ENCODE measurements at places on chromosomes 5 and 9.

DNA sequence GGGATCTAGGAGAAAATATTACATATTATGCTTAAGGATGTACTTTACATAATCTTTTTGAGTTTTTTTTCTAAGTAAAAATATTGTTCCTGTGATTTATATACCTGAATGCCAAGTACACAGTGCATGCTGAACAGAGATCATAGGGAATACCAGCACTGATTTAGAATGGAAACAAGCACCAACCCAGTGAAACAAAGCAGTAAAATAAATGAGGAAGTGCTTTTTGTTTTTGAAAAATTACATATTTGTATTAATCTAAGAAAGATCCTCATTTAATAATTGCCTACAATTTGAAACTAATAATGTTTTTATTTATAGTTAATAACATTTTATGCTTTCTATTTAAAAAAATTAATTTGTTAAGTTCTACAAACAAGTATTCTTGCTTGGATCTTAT, 18.0 kb downstream of the GARNL3 start:
- DNase-seq, result no peak

- no peak for DNase-seq
These were observed 628.8 kb upstream of the RGMB start for GRCh38 chr5:98144710-98145109.

DNA sequence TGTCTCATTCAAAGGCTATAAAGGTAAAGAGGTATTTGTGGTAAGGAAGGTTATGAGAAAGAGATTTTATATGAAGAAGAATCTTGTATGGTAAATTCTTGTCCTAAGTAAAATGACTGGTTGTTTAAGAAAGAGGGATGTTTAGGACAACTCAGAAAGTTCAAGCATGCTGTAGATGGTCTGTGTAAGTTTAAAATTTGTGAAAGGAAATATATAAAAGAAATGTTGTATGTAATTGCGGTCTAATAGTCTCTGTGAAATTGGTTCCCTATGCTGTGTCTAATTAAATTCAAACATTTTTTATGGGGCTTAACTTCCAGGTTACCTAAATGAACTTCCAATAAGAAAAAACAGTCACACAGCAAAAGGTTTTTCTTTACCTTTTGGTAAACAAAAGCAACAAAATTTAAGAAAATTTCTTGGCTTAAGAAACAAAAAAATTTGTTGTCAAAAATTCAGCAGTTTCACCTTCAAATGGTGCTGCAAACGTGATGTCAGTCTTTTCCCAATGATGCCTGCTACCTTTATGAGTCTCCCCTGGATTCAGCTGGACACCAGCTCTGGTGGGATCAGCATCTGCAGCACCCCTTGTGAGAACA, 83.0 kb upstream of the FCN1 start:
- peak; percentile 10 for DNase-seq

DNA sequence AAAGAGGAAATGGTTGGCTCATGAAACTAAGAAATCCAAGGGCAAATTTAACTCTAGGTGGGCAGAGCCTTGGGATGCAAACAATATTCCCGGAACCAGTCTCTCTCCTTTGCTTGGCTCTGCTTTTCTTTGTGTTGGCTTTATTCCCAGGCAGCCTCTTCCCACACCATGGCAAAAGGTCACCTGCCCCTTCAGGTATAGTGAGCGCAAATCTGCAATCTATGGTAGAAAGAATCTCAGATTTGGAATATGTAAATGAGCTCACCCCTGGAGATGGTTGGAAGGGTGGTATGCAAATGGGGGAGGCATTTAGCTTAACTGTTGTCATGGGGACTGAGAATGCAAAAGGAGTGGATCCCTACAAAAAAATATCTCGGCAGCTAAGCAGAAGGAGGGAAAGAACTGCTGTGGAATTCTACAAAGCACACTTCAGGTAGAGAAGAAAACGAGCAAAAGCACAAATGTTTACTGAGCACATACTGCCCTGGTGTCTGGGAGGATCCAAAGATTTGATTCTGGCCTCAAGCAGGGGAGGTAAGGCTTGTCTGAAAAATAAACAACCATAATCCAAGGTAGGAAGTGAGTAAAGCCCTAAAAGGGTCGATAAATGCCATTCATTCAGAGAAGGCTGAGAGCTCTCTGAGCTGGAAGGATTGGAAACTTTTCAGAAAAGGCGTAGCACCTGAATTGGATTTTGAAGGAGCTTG, 139.7 kb downstream of the TLE1 start:
- DNase-seq, result no peak

GRCh38 chr5:126970517-126971017, 59.8 kb downstream of the MARCHF3 start:
- no peak for DNase-seq

- peak; percentile 51 for DNase-seq
These were observed 8.8 kb upstream of the IGFBPL1 start for GRCh38 chr9:38432922-38433510.

DNA sequence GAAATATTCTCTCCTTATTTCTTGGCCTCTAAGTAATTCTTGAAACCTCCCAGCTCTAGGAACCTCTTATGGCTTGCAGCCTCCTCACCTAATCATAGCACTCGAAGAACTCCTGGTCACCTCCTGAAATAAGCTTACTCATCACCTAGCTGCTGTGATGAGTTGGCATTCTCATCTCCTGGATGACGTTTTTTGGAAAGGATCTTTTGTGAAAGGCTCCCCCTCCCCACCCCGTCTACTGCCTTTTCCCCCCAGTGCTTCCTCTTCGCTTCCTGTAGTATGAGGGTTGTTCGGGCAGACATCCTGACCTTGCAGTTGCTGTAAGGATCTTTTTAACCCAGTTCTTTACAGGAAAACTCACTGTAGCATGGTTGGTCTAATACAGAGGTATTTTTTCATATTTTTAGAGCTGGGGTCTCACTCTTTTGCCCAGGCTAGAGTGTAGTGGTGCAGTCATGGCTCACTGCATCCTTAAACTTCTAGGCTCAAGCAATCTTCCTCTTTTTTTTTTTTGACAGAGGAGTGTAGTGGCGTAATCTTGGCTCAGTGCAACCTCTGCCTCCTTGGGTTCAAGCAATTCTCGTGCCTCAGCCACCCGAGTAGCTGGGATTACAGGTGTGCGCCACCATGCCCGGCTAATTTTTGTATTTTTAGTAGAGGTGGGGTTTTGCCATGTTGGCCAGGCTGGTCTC, 41.8 kb downstream of the ARHGAP26 start:
- no peak for DNase-seq

DNA sequence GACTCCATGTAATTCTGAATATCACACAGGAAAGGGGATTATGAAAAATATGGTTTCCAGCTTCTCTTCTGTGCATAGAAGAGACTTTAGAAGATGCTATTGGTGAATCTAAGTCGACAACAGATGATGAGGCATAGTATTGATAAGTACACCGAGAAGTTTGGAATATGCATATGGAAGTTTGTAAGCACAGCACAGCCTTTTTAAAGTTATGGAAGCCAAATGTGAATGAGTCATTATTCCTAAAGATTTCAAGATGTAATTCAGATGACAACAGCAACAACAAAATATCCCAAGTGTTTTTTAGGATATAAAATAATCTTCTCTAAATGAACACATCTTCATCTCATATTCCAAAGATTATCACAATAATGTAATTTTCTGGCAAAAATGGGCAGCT, 1723.3 kb downstream of the EFNA5 start:
- no peak for DNase-seq

GRCh38 chr9:110750272-110750671, 81.7 kb downstream of the MUSK start:
- no peak for DNase-seq

DNA sequence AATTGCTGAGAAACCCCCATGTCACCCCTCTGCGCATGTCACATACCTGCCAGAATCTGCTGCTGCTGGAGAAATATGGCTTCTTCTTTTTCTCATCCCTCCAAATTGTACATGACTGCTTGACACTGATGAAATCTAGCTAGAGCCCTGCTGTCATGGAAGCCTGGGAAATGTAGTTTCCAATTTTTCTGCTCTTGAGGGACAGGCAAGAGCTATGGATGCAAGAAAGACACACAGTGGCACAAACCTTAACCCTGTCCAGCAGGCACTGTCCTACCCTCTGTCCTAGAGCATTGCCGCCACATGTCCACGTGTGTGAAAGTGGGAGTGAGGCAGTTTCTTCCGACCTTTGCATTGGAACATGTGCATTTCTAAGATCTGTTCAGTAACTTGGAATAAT, 255.5 kb upstream of the SEMA6A start:
- DNase-seq, result no peak

DNA sequence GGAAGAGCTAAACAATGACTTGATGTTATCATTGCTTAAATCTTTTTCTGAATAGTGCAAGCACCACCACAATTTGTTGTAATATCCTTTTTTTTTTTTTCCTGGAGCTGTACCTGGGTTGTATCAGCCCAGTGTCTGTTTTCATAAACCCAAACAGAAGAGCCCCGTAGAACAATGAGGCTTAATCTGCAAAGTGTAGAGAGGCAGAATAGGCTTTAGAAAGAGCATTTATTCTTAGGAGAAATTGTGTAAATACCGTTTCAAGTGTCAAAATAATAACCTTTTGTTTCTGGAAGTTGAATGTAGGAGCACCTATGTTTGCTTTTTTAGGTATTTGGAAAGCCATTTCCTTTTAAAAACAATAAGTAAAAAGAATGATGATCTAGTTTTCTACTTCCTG, 26.4 kb downstream of the RGS7BP start:
- DNase-seq, result no peak

DNA sequence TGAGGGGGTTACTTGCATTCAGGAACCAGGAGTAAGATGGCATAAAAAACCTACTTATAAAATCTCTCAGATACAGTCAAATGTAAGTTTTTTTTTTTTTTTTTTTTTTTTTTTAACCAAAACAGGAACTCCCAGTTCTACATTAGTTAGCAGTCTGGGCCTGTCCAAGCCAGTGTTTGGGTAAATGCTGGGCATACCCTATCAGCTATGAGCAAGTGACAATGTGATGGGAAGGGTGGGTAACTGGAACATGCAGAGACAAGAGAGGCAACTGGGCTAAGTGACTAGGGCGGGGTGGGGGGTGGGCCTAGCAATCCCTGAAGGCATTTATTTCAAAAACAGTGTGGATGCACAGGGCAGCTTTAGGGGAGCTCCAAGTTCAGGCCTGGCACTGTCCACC, 2.3 kb downstream of the NMRK1 start:
- no peak for DNase-seq

- no peak for DNase-seq
These were observed 228.5 kb downstream of the MARCHF11 start for GRCh38 chr5:15951126-15951525.

GRCh38 chr5:181181650-181182565, 23.1 kb downstream of the TRIM7 start:
- peak; percentile 64 for DNase-seq

- DNase-seq, result peak; percentile 38
These were observed 37.4 kb downstream of the ARHGEF37 start for GRCh38 chr5:149618581-149619248.

DNA sequence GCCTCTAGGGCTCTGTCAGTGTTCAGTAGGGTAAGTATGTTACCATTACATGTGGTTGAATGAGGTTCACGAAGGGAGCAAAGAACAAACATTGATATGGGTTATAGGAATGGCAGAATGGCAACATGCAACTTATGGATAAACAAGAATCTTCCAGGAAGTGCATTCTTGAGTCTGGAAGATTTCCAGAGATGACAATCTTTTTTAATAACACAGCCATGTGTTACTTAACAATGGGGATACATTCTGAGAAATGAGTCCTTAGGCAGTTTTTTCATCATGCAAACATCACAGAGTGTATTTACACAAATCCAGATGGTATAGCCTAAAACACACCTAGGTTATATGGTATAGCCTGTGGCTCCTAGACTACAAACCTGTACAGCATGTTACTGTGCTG, 9.1 kb upstream of the SLC28A3 start:
- DNase-seq, result no peak

GRCh38 chr9:100602342-100602801, 24.5 kb downstream of the CAVIN4 start:
- DNase-seq, result peak; percentile 42

GRCh38 chr5:27216367-27216950, 178.1 kb upstream of the CDH9 start:
- no peak for DNase-seq

DNA sequence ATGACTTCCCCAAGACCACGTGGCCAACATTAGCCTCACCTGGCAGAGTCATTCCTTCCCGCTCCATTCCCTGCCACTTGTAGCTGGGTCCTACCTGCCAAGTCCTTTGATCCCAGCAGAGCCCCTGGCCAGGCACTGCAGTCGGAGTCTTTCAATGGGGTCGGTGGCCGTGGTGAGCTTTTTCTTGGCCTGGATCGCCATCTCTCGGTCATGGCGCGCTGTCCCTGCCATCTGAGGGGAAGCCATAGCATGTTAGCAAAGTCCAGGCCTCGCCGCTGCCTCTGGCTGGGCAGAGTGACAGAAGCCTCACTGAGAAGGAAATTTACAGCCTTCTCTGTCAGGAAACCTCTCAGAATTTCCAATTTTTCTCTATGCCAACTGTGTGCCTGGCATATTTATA, 17.5 kb downstream of the CAPSL start:
- no peak for DNase-seq

- no peak for DNase-seq
These were observed 206.6 kb downstream of the PALM2AKAP2 start for GRCh38 chr9:109986521-109986991.

- DNase-seq, result peak; percentile 36
These were observed 46.6 kb upstream of the IPPK start for GRCh38 chr9:92716557-92716956.

DNA sequence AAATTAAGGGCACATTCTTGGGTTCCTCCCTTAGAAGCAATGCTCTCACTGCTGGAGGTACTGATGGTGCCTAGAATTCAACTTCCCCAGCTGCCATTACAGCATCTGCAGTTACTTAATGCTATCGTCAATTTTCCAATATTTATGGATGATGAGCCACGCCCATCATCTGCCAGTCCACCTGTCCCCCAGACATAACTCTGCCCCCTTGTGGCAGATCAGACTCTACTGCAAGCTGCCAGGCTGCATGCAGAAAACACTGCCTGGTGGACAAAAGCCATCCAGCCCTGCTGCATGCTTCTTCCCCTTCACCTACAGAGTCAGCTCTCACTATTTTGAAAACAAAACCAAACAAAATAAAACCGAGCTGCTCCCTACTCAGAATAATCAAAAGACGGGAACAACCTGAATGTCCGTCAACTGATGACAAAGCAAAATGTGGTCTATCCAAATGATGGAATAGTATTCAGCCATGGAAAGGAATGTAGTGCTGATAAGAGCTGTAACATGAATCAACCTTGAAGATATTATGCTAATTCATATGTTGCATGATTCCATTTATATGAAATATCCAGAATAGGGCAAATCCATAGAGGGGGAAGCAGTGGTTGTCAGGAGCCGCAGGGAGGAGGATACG, 66.4 kb downstream of the RETREG1 start:
- DNase-seq, result peak; percentile 61

GRCh38 chr5:7394889-7395431, 978 bp upstream of the ADCY2 start:
- no peak for DNase-seq

- no peak for DNase-seq
These were observed 176.1 kb downstream of the ATPSCKMT start for GRCh38 chr5:10073441-10074104.

- no peak for DNase-seq
These were observed 8.3 kb downstream of the COL15A1 start for GRCh38 chr9:98951967-98952366.

GRCh38 chr9:99021512-99021911, 77.8 kb downstream of the COL15A1 start:
- no peak for DNase-seq

- no peak for DNase-seq
These were observed 82.9 kb downstream of the FEM1C start for GRCh38 chr5:115461506-115462290.

Data from Jurkat, Clone E6-1 (cell line).